ENCODE measurements at places on chromosomes 1 and 21. TPM values are rescaled to one million over a fixed set of nuclear protein-coding genes. Genes with fewer than 3 reads are reported as not detected.

The MCOLN2 gene
- 2.7 TPM for total RNA-seq

The IRF6 gene
- total RNA-seq: 0.62 TPM

The FCRL4 gene
- not detected for total RNA-seq

The KIAA1614 gene
- 6.5 TPM for total RNA-seq

The SZRD1 gene
- 24.2 TPM for total RNA-seq

The KCNE1 gene
- 0.12 TPM for total RNA-seq

The ZNHIT6 gene
- 9.8 TPM for total RNA-seq

The MNDA gene
- total RNA-seq: not detected

The ADCY10 gene
- under 0.01 TPM for total RNA-seq

The ACTL8 gene
- total RNA-seq: 0.12 TPM

The ESPN gene
- total RNA-seq: 0.62 TPM

The SPTA1 gene
- total RNA-seq: not detected

The AHCTF1 gene
- 41.6 TPM for total RNA-seq

The DDR2 gene
- total RNA-seq: 316 TPM

The SFT2D2 gene
- 41.6 TPM for total RNA-seq

The TGFB2 gene
- 4.5 TPM for total RNA-seq

The SMG5 gene
- total RNA-seq: 59.2 TPM

The GJC2 gene
- total RNA-seq: 9.7 TPM

The SMYD2 gene
- 33.5 TPM for total RNA-seq

The FAM177B gene
- not detected for total RNA-seq

The OR2M7 gene
- total RNA-seq: not detected

The ADAMTS4 gene
- 37.3 TPM for total RNA-seq

The SFN gene
- 0.12 TPM for total RNA-seq

The OR2L13 gene
- not detected for total RNA-seq

The STPG1 gene
- 7.0 TPM for total RNA-seq

The TOR1AIP1 gene
- 48.1 TPM for total RNA-seq

The KCND3 gene
- 0.25 TPM for total RNA-seq

The FGR gene
- not detected for total RNA-seq

The MROH9 gene
- total RNA-seq: under 0.01 TPM

The GNAT2 gene
- 0.33 TPM for total RNA-seq

The VPS45 gene
- total RNA-seq: 44.0 TPM

The A3GALT2 gene
- not detected for total RNA-seq

The PTPRF gene
- 58.4 TPM for total RNA-seq

The HJV gene
- total RNA-seq: not detected

The UQCRH gene
- total RNA-seq: 626 TPM

The TDRD5 gene
- total RNA-seq: under 0.01 TPM

The PRUNE1 gene
- 4.0 TPM for total RNA-seq

The CFHR1 gene
- total RNA-seq: 0.25 TPM

The PROK1 gene
- total RNA-seq: not detected

The SPRR2F gene
- total RNA-seq: not detected

The OR2AK2 gene
- total RNA-seq: 0.25 TPM

The JAM2 gene
- total RNA-seq: 1.00 TPM

The KRTAP20-2 gene
- not detected for total RNA-seq

The S100A4 gene
- 31.4 TPM for total RNA-seq

The DENND2C gene
- 1.6 TPM for total RNA-seq

The RUNX3 gene
- total RNA-seq: not detected

The IVL gene
- total RNA-seq: 1.7 TPM

The C1orf116 gene
- under 0.01 TPM for total RNA-seq

The RIPPLY3 gene
- total RNA-seq: not detected

The OR2T35 gene
- total RNA-seq: not detected

The ANGPTL1 gene
- 2.1 TPM for total RNA-seq

The ANGPTL3 gene
- not detected for total RNA-seq

The SLAMF7 gene
- not detected for total RNA-seq

All from uterine smooth muscle cell (primary cell).